ENCODE measurements at places on chromosomes 4 and X.

DNA sequence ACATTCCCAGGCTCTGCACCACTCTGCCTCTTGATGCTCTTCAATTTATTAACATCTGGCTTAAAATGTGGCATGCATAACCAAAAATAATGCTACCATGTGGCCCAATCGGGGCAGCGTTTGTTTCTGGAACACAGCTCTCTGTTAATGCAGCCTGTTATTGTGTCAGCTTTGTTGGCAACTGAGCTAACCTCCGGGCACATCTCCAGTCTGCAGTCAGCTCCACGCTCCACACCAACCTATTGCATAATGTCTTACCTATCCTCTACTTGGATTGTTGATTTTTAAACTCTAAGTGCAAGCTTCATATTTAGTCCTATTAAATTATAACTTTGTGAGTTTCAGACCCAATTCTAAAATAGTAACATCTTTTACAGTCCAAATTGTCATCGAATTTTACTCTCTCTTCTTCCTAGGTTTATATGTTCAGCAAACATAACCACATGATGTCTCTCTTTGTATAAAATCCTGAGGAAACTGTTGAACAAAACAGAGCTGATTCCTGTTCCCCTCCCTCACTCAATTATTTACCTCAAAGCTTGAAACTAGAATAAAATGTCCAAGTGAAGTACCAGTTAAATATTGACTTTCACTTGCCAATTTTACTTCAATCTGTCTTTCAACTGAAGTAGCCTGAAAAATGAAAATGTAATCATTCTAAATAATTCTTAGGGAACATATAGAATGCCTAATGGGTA lies 92.2 kb upstream of the RAPGEF2 start:
- DNase-seq, result no peak

- DNase-seq, result peak; percentile 18
These were observed 207.4 kb downstream of the ADAM29 start for GRCh38 chr4:175125410-175126068.

DNA sequence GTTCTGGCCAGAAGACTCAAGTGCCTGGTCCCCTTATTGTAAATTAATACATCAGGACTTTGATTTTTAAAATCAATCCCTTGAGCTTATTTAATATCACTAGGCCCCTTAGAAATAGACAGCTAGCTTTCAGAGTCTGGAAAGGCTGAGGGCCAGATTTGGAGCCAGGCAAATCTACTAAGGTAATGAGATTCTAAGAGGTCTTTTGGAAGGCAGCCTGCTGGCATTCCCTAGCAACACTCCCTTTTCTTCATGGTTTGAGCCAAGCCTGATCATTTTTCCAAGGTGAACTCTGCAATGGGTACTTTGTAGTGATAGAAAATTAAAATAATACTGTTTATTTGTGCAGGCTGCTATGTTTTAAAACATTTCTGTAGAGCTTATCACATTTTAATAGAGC lies 378.5 kb downstream of the FAT4 start:
- DNase-seq, result no peak

DNA sequence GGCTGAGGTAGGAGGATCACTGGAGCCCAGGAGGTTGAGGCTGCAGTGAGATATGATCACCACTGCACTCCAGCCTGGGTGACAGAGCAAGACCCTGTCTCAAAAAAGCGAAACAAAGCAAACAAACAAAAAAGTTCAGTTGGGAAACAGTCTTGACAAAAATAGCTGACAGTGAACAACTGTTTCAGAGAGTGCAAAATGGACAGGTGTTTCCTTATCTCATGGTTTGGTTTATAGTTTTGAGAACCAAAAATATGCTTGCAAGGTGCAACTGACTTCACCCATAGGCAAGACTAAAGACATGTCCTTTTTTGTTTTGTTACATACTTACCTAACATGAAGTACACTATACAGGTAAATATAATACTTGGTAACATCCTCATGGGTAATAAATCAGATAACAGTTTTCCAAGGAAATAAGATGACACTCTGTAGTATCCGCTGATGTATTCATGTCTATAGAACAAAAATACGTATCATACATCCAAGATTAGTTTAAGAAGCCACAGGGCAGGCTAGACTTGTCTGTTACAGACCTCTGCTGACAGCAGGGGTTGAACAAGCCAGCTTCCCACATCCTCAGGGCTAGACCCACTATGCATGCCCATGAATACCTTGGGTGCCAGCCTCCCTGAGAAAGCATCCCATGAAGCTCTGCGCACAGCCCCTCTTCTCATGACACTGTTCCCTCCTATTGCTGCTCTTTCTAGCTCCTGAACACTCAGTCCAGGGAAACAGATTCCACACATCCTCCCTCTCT lies 59.3 kb downstream of the ABCG2 start:
- DNase-seq, result no peak

- no peak for DNase-seq
These were observed 512.2 kb upstream of the INTU start for GRCh38 chr4:127120441-127121090.

DNA sequence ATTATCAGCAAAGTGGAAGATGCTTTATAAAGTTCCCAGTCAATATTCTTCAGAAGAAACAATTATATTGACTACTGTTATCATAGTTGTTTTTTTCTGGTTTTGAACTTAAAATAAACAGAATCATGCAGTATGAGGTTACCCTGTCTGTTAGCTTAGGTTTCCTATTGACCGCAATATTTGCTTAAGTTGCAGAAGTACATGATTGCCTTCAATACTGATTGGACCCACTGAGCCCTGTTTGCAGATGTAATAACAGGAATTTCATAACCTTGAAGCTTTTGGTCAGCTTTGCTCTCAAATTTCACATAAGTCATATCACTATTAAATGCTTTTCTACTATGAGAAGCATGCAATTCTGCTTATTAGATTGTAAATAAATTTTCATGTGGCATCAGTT lies 229.1 kb upstream of the FSTL5 start:
- DNase-seq, result no peak

- no peak for DNase-seq
These were observed 37.7 kb downstream of the PALLD start for GRCh38 chr4:168534535-168534934.

- no peak for DNase-seq
These were observed 17.6 kb downstream of the GRPR start for GRCh38 chrX:16140983-16141382.

GRCh38 chr4:142126890-142127497 lies 490.6 kb downstream of the IL15 start:
- DNase-seq, result peak; percentile 35

- DNase-seq, result peak; percentile 73
These were observed 4.8 kb downstream of the FLNA start for GRCh38 chrX:154369449-154370299.

- DNase-seq, result no peak
These were observed 241.9 kb downstream of the ANTXR2 start for GRCh38 chr4:79831119-79831528.

GRCh38 chrX:55167124-55167803 lies 52.9 kb upstream of the PAGE5 start:
- no peak for DNase-seq

DNA sequence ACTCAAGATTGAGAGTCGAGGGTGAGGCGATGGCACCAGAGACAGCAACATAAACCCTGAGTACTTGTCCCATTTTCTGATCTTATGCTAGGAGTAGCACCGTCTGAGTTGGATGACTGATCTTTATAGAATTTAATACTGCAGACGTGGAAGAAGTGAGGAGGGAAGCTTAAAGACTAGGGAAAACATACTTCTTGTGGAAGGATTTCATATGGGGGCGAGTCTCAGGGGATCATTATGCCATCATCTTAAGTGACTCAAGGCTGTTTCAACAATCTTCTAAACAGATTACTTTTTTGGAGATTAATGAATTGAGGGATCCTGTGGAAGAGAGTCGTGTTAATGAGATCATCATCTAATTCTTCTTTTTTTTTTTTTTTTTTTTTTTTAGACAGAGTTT lies 17.2 kb upstream of the FAT1 start:
- no peak for DNase-seq

DNA sequence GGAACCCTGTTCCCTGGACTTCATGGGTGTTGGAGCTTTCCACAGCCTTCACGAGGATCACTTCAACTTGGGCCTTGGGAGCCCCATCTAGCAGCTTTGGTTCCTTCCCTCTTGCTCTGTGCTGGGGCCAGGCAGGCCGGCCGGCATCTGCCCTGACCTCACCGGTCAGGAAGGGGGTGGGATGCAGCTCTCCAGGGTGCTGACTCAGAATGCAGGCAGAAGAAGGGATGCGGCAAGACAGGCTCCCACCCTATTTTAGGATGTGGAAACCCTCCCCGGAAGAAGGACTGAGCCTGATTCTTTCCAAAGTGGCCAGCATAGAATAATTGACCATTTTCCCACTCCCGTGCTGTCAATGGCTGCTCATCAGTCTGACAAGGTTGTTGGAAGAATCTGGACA lies 47.1 kb downstream of the FHDC1 start:
- DNase-seq, result no peak

DNA sequence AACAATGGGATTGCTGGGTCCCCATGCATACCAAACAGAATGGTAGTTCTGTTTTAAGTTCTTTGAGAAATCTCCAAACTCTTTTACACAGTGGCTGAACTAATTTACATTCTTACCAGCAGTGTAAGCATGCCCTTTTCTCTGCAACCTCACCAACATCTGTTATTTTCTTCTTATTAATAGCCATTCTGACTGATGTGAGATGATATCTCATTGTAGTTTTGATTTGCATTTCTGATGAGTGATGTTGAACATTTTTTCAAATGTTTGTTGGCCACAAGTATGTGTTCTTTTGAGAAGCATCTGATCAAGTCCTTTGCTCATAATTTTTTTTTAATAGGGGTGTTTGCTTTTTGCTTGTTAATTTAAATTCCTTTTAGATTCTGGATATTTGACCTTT lies 41.2 kb upstream of the ZMAT1 start:
- no peak for DNase-seq

DNA sequence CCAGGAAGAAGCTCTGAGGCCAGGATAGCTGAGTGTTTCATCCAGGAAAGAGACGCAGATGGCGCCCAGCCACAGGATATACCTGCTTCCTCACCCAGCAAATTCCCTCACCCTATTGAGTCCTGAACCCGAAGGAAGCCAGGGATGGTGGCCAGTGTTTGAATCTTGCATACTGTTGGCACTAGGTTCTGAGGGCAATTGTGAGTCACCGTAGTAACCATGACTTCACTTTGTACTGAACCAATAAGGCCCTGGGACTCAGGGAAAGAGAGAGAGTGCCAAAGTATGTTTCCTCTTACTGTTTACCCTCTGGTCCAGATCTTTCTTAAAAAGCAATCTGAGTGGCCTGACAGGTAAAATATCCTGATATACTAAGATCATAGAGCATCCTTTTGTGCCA lies 25.6 kb upstream of the SMIM10L2A start:
- DNase-seq, result no peak

DNA sequence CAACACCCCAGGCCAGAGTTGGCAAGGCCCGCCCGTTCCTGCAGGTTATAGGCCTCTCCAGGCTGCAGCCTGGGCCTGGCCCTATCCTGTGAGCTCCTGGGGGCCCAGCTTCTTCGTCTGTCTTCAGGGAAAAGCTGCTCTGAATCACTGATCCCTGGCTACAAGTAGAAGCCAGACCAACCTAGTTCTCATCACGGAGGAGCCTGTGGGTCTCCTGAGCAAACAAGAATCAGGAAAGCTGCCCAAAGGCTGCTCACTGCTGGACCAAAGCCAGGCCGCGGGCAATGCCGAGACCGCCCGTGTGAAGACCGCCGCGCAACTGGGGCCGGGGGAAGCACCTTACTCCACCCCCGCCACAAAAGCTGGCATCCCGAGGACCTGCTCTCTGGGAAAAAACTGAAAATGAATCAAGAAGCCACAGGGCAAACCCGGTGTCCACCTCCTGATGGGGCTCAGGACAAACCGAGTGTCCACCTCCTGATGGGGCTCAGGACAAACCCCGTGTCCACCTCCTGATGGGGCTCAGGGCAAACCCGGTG lies 12.8 kb downstream of the CTBP1 start:
- no peak for DNase-seq

DNA sequence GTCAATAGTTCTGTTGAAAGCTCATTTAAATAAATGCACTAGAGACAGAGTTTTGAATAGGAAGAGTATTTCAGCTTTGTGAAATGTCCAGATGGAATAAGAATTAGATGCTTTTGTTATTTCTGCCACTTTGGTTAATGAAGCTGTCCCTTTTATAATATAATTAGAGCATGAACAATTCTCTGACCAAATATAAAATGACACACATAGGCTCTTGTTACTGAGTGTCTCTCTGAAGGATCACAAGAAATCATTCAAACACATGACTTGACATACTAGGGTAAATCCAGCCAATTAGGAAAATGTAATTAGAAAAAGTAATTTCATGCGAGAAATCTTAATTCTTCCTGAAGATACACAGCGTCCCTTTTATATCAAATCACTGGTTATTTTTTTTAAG lies 68.4 kb upstream of the DDIT4L start:
- no peak for DNase-seq

DNA sequence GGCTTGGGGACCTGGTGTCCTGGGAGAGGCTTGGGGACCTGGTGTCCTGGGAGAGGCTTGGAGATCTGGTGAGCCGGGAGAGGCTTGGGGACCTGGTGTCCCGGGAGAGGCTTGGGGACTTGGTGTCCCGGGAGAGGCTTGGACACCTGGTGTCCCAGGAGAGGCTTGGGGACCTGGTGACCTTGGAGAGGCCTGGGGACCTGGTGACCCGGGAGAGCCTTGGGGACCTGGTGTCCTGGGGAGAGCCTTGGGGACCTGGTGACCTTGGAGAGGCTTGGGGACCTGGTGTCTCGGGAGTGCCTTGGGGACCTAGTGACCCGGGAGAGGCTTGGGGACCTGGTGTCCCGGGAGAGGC lies 12.6 kb downstream of the SHOX start:
- DNase-seq, result no peak

DNA sequence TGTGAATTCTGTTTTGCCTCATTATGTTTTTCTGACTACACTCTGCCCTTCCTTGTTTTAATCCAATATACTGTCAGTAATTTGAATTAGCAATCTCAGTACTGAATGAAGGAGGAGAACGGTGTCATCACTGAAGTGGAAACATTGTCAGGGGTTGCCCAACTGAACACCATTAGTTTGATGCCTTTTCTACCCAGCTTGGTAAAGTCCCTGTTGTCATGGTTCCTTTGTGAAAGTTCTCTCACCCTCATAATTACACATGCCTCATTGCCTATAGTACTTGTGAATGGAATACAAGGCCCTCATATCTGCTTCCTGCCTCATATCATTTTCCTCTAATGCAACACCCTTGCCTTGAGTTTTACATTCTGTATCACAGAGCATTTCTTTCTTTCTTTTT lies 76.9 kb downstream of the RRAGB start:
- no peak for DNase-seq

- DNase-seq, result no peak
These were observed 25.7 kb upstream of the SLC7A11 start for GRCh38 chr4:138267835-138268234.

- no peak for DNase-seq
These were observed 123.2 kb downstream of the RBM47 start for GRCh38 chr4:40506492-40506891.

DNA sequence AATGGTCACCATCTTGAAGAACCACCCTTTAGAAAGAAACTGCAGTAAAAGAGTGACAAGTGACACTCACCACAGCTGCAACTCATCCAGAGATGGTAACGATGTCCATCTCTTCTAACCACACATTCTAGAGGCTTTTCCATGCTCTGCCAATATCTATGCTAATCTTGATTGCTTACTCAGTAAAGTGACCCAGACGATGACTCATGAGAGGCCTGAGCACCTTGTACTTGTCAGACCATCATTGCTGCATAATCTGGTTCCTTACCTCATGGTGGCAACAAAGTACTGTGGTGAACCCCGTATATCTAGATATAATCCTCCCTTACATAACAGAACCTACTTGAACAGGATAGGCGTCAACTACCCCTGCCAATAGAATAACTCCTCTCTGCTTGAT lies 75.6 kb downstream of the CCNG2 start:
- DNase-seq, result no peak

GRCh38 chr4:8512510-8512909 lies 67.7 kb upstream of the GPR78 start:
- DNase-seq, result no peak
